ENCODE measurements at places on chromosomes 5 and 9.

DNA sequence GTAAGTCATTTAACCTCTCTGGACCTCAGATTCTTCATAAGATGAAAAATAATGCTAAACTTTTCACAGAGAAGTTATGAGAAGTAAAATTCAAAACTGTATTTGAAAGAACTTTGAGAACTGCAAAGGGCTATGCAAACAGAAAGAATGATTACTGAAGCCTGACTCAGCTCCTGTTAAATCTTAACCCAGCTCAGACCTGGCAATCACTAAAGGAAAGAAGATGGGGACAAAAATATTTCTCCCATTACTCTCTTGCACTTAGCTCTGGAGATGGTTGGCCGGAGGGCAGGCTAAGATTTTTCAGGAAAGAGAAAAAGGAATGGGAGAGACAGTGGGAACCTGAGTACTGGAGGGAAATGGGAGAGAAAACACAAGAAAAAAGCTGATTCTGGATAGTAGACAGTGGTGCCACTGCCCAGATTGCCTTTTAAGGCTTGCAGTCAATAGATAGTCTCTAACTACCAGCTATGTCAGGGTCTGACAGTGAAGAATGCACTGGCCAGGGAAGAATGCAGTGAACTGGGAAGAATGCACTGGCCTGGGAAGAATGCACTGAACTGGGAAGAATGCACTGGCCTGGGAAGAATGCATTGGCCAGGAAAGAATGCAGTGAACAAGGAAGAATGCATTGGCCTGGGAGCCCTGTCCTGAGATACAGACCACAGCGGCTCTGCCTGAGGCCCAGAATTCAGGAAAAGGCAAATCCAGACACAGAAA, 25.2 kb upstream of the CEMIP2 start:
- peak; percentile 50 for DNase-seq

GRCh38 chr5:43947935-43948334, 345.0 kb downstream of the NNT start:
- peak; percentile 1 for DNase-seq

DNA sequence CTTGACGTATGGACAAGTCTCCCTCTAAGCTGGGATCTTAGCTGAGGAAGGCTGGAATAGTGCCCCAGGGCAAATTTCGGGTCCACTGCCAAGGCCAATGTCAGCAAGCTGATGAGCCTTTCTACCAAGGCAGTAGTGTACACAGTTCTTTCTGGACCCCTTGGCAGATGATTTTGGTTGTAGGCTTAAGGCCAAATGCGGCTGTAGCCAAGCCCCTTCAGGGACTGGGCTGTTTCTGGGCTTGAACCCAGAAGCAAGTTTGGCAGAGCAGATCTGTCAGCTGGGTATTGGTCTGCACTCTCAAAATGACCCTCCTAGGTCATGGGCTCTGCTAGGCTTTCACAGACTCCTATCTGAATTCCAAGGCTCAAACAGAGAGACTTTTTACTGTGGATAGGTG, 121.6 kb downstream of the ADAMTSL1 start:
- no peak for DNase-seq

GRCh38 chr5:107805824-107806223, 135.1 kb upstream of the EFNA5 start:
- no peak for DNase-seq

DNA sequence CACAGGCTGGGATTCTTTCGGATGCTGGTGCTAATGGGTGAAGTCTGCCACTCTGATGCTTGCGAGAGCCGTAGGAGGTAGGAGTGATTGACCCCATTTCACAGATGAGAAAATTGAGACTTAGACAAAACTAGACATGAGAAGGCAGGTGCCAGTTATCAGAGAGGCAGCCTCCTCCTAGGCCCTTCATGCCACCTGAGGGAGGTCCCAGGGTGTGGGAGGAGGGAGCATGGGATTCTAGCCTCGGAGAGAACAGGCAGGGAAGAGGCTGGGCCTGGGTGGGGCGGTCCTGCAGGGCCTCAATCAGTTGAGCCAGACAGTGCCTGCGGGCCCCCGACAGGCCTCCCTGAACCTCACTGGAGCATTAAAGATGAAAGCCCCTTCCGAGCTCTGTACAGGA, 112.4 kb downstream of the COL23A1 start:
- DNase-seq, result no peak

GRCh38 chr5:35342664-35343063, 112.4 kb upstream of the PRLR start:
- no peak for DNase-seq

DNA sequence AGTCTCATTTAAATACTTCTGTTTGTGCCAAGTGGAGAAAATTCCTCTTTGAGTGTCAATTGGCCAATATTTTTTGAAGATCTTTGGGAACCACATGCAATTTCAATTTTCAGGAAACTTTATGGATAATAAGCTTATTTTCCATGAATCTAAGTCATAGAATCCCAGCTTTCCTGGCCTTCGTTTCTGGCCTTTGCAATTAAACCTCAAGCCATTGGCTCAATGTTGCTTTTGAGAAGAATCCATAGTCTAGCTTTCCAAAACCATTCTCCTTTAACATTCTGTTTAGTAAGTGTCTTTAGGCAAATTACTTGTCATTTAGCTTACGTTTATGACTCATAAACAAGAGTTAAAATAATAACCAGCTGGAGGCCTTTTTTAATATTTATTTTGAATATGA, 145.0 kb upstream of the FTMT start:
- no peak for DNase-seq

DNA sequence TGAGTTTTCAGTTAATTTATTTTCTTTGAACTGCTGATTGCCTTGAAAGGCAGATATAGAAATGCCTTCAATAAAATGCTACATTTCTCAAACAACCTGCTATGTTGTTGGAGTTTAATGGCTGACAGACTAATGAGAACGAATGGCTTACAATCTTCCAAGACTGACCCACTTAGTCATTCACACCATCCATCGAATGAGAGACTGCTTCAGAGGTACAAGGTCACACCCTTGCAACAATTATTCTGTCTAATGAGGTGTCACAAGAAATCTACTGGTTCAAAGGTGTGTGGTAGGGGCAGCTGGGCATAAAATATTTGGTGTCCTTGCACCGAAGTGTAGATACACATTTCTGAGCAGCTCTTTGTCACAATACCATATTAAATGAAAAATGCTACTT, 18.3 kb downstream of the PTPRD start:
- DNase-seq, result no peak

DNA sequence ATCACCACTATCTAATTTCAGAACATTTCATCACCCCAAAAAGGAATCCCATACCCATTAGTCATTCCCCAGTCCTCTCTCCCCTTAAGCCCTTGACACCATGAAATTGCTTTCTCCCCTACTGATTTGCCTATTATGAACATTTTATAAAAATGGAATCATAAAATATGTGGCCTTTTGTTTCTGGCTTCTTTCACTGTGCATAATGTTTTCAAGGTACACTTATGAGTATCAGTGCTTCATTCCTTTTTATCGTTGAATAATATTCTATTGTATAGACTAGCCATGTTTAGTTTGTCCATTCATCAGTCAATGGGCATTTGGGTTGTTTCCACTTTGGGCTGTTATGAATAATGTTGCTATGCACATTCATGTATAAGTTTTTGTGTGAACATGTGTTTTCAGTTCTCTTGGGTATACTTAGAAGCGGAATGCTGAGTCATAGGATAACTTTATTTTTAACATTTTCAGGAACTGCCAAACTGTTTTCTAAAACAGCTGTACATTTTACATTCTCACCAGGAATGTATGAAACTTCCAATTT, 40.4 kb upstream of the FGF1 start:
- DNase-seq, result peak; percentile 92

All from fibroblast of pulmonary artery (primary cell).